ENCODE measurements at places on chromosomes 13 and 19.

DNA sequence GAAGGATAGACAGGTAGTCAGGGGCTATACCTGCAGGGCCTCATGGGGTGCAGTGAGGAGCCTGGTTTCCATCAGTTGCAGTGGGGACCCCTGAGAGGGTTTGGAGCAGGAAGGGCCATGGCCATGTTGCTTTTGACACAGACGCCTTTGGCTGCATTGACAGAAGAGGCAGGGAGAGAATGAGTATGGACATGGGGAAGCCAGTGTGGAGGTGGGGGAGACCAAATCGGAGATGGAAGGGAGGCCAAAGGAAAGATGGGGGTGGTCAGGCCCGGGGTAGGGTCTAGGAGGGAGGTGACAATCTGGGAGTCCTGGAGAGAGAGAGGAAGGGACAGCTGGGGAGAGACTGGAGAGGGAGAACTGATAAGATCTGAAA lies 1.3 kb downstream of the HSD11B1L start:
- DNase-seq: no peak

DNA sequence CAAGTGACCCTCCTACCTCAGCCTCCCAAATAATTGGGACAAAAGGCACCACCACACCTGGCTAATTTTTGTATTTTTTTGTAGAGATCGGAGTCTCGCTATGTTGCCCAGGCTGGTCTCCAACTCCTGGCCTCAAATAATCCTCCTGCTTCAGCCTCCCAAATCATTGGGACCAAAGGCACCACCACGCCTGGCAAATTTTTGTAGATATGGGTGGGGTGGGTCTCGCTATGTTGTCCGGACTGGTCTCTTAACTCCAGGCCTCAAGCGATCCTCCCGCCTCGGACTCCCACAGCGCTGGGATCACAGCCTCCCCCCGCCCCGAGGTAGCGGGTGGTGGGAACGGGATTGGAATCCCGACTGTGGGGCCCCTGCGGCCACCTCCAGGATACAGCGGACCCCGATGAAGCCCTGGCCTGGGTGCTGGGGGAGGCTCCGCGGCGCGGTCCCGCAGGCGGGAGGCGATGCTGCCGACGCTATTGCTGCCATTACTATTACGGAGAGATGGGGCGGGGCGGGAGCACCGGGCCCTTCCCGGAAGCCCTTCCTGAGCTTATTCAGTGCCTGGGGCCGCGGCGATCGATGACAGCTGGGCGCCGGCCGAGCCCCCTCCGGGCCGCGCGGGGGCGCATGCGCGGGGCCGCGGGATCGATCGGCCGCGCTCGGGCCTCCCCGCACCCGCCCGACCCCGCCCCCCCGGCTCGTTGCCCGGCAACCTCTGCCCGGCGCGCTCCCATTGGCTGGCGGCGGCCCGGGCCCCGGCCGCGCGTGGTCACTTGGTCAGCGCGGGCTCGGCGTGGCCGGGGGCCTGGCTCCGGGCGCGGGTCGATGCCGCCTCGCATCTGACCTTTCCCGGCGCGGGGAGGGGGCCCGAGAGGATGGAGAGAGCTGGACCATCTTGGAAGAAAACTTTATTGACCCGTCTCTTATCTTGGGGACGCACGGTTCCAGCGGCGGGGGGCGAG lies 27.9 kb upstream of the ONECUT3 start:
- no peak for DNase-seq

DNA sequence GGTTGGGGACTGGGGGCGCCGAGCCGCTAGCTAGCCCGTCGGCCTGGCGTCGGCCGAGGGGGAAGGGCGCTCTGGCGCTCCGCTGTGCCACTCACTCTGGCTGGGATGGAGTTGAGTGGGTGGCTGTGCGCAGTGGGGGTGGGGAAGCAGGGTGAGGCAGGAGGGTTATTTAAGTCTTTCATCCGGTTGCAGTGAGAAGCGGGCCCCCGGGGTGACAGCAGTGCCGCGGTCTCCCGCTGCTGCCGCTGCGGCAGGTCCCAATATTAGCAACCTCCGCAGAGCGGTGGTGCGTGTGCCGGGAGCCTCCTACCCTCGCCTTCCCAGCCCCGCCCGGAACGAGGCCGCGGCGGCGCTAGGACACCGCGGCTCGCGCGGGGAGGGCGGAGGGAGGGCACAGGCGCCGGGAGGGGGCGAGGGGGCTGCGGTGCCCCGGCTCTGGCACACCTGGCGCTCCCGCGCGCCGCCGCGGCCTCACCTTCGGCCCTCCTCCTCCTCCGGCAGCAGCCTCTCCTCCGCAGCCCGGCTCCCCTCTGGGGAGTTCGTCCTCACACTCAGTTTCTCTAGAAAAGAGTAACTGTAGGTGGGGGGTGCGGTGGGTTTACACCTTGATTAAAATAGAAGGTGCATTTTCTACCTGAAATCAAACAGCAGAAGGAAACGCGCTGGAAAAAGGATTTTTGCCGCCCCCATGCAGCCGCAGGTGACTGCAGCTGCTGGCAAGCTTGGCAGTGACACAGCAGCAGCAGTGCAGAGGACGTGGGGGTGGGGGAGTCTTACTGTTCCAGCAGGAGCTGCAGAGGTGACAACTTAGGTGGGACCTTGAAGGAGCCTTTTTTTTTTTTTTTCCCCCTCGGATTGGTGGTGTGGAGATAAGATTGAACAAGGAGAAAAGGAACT lies 4.5 kb downstream of the FGF9 start:
- DNase-seq: peak; percentile 39

- DNase-seq: peak; percentile 61
Observed at GRCh38 chr19:53908106-53908934, 758 bp upstream of the CACNG7 start.

- DNase-seq: peak; percentile 64
Observed at GRCh38 chr13:113584870-113585671, 518 bp downstream of the TFDP1 start.

GRCh38 chr13:105732806-105733529 lies 802.5 kb downstream of the EFNB2 start:
- DNase-seq: no peak

- no peak for DNase-seq
Observed at GRCh38 chr13:41383386-41383785, 72.3 kb downstream of the NAA16 start.

DNA sequence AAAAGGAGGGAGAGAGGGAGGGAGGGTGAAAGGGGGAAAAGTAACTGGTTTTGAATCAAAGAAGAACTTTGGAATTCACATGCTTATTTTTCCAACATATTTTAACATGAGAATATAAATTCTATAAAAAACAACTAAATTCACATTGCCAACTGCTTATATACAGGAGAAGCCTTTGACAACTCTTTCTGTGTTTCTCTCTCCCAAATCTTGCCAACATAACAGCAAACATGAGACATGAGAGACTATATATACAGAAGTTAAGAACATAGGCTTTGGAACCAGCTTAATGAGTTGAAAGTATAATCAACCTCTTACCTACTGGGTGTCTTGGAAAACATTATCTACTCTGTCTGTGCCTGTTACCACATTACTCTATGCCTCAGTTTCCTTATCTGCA lies 493.3 kb downstream of the RFC3 start:
- DNase-seq: no peak

- DNase-seq: no peak
Observed at GRCh38 chr13:43988302-43988701, 108.6 kb downstream of the LACC1 start.

GRCh38 chr13:96091164-96092117 lies 1.5 kb downstream of the HS6ST3 start:
- DNase-seq: no peak

- no peak for DNase-seq
Observed at GRCh38 chr13:102912599-102912998, 66.8 kb downstream of the ERCC5 start.
